ENCODE measurements at places on chromosomes 2 and 18.

DNA sequence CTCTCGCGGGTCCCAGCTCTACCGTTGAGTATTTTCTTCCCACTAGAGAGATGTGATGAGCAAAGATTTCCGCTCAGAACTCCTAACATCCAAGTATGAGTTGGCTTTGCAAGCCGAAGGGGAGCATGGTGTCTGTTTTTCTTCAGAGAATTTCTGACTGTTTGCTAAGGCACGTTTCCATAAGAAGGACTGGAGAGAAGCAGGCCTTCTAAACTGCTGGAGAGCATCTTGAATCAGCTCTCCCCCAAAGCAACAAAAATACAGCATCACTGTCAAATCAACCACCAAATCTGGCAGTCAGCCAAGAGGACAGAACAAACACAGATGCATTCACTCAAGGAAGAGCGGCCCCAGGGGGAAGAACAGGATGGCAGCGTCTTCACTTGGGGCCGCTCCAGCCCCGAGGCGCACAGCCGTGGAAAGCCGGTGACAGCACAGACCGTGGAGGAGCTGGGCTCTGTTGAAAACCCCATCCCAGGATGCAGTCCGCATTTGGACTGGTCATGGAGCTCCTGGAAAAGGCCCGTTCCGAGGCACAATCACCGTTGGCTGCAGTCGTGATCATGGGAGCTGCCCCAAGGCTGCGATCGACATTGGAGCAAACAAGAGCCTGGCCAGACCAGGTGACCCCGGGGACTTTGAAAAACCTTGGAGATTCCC is 101.4 kb downstream of the NFATC1 start:
- no peak for DNase-seq

GRCh38 chr18:9825571-9826073 is 60.2 kb upstream of the TXNDC2 start:
- DNase-seq, result no peak

- no peak for DNase-seq
Measured at GRCh38 chr2:66478731-66479316, 43.9 kb downstream of the MEIS1 start.

DNA sequence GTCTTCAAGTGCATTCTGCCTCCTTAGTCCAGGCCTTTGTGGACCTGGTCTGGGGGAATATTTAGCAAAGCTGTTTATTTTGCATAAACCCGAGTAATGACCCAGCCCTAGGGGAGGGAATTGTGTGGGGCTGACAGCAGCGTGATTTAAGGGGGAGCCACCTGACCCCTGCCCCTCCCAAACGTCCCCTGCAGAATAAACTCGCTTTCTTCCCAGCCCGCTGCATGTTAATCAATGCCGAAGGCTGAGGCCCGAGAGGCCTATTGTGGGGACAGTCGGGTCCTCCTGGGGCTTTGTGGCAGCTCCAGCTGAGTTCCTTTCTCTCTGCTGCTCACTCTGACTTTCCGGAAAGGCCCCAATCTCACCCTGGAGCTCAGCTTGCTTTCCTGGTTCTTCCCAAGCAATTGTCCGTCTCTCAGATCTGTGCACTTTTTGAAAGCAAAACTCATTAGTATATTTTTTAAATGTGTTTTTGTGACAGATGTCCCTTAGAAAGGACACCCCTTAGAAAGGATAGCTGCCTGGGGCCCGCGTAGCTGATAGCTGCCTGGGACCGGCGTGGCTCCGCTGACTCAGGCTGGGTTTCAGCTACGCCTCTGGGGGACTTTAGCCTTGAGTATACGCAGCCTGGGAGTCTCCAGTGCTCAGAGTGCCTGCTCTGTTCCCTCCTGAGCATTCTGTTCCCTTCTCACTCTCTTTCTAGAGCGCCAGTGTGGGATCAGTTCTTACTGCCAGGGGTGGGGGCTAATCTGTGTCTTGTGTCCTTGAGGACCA is 158.3 kb downstream of the GLI2 start:
- no peak for DNase-seq

DNA sequence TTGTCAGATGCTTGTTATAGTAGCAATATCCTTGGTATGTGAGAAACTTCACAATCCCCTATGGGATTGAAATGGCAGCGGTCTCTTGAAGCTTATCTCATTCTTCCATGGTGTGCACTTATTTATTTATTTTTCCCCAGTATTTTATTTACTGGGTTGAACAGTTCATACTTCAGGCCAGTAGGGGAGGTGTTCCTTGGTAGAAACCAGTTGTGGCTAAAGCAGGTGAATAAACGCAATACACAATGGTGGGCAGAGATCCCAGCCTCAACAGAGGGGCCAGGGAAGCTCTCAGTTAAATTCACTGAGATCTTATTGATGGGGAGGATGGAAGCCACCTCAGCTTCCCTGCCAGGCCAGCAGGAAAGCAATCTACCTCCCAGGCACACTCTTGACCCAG is 93.7 kb upstream of the SRD5A2 start:
- no peak for DNase-seq

DNA sequence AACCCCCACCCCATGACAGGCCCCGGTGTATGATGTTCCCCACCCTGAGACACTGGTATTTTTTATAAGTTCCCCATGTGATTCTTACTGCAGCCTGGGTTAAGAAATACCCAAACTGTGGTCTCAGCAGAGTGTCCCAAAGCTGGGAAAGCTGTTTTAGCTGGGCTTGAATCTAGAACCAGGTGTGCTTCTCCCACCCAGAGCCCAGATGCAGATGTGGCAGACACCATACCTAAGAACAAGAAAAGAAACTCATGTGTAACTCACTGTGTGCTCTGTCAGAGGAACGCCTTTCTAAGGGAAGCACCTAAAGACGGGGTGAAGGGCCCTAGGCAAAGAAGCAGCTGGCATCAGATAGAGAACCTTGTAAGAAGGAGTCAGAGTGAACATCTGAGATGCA is 23.9 kb downstream of the DOK1 start:
- no peak for DNase-seq

DNA sequence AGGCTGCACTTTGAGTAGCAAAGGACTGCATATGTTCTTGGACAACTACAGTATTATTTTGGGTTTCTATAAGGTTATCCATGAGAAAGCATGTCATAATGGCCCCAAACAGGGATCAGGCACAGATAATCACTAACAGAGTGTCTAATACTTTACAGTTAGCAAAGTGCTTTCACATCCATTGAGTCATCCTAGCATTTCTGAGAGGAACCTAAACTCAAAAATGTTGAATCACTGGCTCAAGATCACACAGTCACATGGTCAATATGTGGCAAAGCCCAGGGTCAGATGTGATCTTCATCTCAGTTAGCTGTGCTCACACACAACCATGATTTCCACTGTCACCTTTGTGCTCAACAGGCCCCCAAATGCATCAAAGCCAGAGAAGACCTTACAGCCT is 156.1 kb upstream of the VRK2 start:
- no peak for DNase-seq

GRCh38 chr2:85949280-85949679 is 60.5 kb upstream of the ST3GAL5 start:
- DNase-seq, result no peak

- no peak for DNase-seq
Measured at GRCh38 chr2:85669549-85669948, 1.6 kb upstream of the SFTPB start.

DNA sequence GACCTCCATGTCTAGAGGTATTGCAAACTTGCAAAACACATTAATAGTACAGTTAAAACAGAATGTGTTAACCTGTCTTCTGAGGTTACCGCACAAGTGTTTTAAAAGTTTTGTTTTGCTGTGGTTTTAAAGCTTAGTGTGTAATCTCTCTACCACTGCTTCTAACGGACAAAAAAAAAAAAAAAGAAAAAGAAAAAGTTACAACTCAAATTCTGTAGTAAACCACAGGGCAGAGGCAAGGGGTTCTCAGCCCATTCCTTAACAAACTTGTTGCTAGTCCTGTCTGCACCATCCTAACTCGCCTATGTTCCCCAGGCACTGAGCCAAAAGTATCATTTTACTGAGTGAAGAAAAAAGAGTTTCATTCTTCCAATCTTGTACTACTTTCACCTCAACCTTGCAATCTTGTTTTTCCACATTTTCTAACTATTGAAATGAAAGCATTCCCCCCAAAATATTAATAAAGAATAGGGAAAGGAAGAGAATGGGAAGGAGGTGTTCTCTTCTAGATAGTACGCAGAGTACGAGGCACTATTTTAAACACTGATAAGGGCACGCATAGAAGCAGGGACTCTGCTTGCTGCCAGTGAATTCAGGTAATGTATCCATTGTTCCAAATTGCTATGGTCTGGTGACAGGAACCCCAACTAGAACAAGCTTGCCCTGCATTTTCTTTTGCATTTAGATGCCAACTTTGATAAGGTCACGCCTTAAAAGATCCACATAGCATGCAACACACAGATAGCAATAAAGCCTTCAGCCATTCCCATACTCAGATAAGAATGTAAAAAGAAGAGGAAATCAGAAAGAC is 47.1 kb downstream of the IKZF2 start:
- no peak for DNase-seq
